ENCODE measurements at places on chromosomes 5 and 9.
A peak's percentile ranks its signal among the peaks of the same experiment; 100 is the strongest.

DNA sequence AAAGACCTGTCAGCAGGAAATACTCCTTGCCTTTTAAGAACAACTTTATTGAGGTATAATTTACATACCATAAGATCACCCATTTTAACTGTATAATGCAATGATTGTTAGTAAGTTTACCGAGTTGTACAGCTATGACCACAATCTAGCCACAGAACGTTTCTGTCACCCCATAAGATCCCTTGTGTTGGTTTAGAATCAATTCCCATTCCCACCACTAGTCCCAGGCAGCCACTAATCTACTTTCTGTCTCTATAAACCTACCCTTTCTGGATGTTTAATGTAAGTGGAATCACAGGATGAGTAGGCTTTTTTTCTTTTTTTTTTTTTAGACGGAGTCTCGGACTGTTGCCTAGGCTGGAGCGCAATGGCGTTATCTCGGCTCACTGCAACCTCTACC lies 4.4 kb downstream of the GPR107 start:
- no peak for DNase-seq
- H3K4me1 ChIP-seq = peaks cover 19% of the 10 kb centered on the region
- H3K27ac ChIP-seq = no peak overlapping the region
- no peaks in the 10 kb centered on the region for H3K27me3 ChIP-seq
- H3K4me3 ChIP-seq = no peak overlapping the region

DNA sequence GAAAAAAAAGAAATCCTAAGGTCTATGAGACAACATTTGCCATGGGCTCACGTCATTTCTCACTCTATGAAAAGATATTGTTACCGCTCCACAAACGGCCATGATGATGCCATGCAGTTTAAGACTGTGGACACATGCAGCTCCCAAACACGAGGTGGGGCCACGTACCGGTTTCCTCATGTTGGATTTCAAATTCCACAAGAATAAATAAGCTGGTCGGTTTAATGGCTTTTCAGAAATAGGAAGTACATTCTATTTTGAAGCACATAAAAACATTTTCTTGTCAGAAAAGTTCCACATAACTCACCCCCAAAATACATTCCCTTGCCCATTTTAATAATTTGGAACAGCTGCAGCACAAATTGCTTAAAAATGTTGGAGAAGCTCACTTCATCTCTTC lies 130.6 kb downstream of the MYO10 start:
- H3K27ac ChIP-seq = no peak overlapping the region
- no peaks in the 10 kb centered on the region for H3K4me1 ChIP-seq
- H3K27me3 ChIP-seq = no peaks in the 10 kb centered on the region
- H3K4me3 ChIP-seq = no peak overlapping the region

DNA sequence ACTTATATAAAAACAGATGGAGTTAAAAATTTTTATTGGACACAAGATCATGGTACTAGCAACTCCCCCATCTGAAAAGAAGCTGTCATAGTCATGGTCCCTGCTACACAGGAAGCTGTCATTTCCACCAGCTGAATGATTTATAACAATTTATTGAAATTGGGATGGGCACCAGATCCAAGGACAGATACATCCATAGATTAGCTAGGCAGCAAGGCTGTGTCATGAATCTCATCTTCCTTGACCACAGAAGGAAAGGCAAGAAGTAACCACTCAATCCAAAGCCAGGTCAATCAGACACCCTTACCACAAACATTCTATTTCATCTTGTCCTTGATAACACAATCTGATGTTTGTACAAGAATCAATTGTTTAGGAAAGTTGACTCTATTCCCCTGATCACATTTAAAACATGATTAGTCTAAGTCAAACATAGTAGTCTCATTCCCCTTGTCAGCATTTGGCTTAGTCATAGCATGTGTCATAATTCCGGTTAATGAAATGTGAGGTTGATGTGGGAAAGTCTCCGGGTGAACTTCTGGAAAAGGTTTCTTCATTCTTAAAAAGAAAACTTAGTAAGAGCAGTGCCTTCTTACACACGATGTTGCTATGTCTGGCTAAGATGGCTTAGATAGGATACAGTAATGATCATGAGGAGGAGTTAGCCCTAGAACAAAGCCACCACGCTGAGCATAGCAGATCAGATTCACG lies 462.6 kb upstream of the PAPPA start:
- H3K36me3 ChIP-seq = no peaks in the 10 kb centered on the region
- no peaks in the 10 kb centered on the region for H3K27me3 ChIP-seq
- H3K4me1 ChIP-seq = peaks cover 5% of the 10 kb centered on the region
- H3K4me3 ChIP-seq = no peak overlapping the region
- peak overlapping the region; percentile 64 for H3K27ac ChIP-seq
- no peak for DNase-seq

DNA sequence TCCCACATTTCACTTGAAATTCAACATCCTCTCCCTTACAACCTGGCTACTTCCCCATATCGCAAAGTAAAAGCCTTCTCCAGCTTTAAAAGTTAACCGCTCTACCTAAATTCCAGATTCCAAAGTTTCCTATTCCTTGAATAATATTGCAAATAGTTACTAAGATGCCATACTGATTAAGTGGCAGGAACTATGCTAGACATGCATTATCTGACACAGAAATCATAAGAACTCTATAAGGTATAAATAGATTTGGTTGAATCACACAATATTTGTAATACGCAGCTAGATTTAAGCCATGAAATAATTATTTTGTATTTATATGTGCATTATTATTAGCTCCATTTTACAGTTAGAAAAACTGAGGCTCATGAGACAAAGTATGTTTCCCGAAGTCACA lies 92.8 kb downstream of the NFIB start:
- H3K36me3 ChIP-seq = no peaks in the 10 kb centered on the region
- H3K4me3 ChIP-seq = no peak overlapping the region
- H3K27me3 ChIP-seq = no peaks in the 10 kb centered on the region
- DNase-seq = no peak
- peaks cover 27% of the 10 kb centered on the region for H3K4me1 ChIP-seq

DNA sequence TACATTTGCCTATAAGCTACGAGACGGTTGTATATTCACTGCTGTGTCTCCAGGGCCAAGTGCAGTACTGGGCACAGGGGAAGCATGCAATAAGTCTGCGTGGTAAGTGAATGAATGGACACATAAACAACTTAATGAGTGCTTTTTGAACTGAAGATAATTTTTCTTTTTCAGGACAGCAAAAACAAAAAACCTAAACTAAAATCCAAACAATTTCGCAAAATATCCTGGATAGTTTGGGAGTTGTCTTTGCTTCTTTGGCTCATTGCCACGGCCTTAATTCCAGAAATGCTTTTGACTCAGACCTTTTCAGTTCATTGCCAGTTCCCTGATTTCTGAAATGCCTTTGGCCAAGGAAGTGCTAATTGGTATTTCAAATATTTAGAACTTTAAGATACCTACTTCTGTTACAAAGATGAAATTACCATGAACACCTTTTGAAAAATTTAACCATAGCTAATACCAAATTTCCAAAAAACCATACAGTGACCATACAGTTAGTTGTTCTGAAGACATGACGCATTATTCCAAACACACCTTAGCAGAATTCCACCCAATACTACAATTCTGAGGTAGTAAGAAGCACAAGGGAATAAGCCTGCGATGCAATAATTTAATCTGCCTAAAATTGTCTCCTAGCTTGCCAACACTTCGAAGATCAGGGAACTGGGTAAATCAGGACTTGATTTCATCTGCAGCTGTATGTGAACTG lies 42.8 kb downstream of the TEK start:
- no peaks in the 10 kb centered on the region for H3K36me3 ChIP-seq
- no peak overlapping the region for H3K27ac ChIP-seq
- H3K27me3 ChIP-seq = no peaks in the 10 kb centered on the region
- H3K4me3 ChIP-seq = no peak overlapping the region
- no peak for DNase-seq
- H3K4me1 ChIP-seq = peaks cover 7% of the 10 kb centered on the region

- peak; percentile 15 for DNase-seq
- no peaks in the 10 kb centered on the region for H3K36me3 ChIP-seq
These were observed 8.2 kb upstream of the GRAMD2B start for GRCh38 chr5:126414874-126415502.

GRCh38 chr5:176986280-176986679 lies 20.3 kb downstream of the UIMC1 start:
- H3K4me3 ChIP-seq = no peak overlapping the region
- no peak for DNase-seq
- H3K27me3 ChIP-seq = no peaks in the 10 kb centered on the region
- H3K27ac ChIP-seq = no peak overlapping the region
- H3K4me1 ChIP-seq = peaks cover 7% of the 10 kb centered on the region
- H3K36me3 ChIP-seq = peaks cover 4% of the 10 kb centered on the region

- no peak overlapping the region for H3K4me3 ChIP-seq
- H3K36me3 ChIP-seq = no peaks in the 10 kb centered on the region
- H3K27ac ChIP-seq = no peak overlapping the region
- DNase-seq = no peak
- H3K4me1 ChIP-seq = peaks cover 2% of the 10 kb centered on the region
- no peaks in the 10 kb centered on the region for H3K27me3 ChIP-seq
These were observed 7.0 kb upstream of the GADD45G start for GRCh38 chr9:89597711-89598362.

DNA sequence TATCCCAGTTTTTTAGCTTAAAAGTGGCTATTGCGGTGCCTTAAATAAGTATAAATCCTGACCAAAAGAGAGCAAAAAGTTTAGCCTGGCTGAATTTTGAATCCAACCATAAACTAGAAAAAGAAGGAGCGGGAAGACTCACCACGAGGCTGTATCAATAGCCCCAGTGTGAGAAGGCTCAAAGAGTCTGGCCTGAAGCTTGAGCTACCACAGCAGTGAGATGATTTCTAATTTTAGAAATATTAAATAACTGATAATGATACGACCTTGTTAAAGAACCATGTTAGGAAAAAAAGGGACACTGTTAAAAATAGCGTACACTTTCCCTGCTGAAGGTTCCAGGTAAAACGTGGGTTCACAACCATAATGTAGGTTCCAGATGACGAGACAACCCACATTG lies 134.1 kb upstream of the ZNF462 start:
- H3K4me1 ChIP-seq = no peaks in the 10 kb centered on the region
- no peaks in the 10 kb centered on the region for H3K36me3 ChIP-seq
- H3K27ac ChIP-seq = no peak overlapping the region
- DNase-seq = no peak
- no peak overlapping the region for H3K4me3 ChIP-seq

- peaks cover 15% of the 10 kb centered on the region for H3K4me1 ChIP-seq
- peak overlapping the region; percentile 43 for H3K27ac ChIP-seq
- no peak for DNase-seq
- H3K4me3 ChIP-seq = no peak overlapping the region
- H3K27me3 ChIP-seq = no peaks in the 10 kb centered on the region
These were observed 116.4 kb downstream of the MYO10 start for GRCh38 chr5:16819522-16820167.

- no peak for DNase-seq
- H3K27me3 ChIP-seq = no peaks in the 10 kb centered on the region
- no peaks in the 10 kb centered on the region for H3K36me3 ChIP-seq
These were observed 2.8 kb upstream of the NFIB start for GRCh38 chr9:14316602-14317300.

- H3K27ac ChIP-seq = no peak overlapping the region
- H3K36me3 ChIP-seq = no peaks in the 10 kb centered on the region
- DNase-seq = no peak
- H3K27me3 ChIP-seq = no peaks in the 10 kb centered on the region
- peaks cover 31% of the 10 kb centered on the region for H3K4me1 ChIP-seq
These were observed 25.2 kb upstream of the TNFAIP8 start for GRCh38 chr5:119330367-119331183.
